ENCODE measurements at places on chromosomes 2 and 18.

DNA sequence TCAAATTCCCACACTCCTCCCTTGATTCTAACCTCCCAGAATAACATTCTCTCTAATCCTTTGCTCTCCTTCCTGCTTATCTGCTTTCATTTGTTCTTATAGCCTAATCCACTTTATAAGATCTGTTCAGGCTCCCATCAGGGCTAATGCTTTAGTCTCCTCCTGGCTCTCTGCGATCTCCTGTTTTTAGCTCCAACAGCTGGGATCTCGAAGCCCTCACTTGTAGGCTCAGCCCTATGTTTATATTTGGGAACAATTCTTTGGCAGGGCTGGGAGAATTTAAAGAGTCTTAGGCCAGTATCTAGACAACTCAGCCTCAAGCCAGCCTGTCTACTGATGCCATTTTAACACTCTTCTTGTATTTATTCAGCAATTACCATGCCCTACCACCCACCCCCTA is 27.2 kb upstream of the RAPH1 start:
- DNase-seq: no peak
- H3K36me3 ChIP-seq: no peaks in the 10 kb centered on the region
- H3K27ac ChIP-seq: no peak overlapping the region
- H3K4me1 ChIP-seq: no peaks in the 10 kb centered on the region

- H3K4me3 ChIP-seq: no peak overlapping the region
- H3K36me3 ChIP-seq: no peaks in the 10 kb centered on the region
- H3K27me3 ChIP-seq: no peaks in the 10 kb centered on the region
- DNase-seq: no peak
- no peaks in the 10 kb centered on the region for H3K4me1 ChIP-seq
Observed at GRCh38 chr2:165401285-165401852, 68.1 kb upstream of the CSRNP3 start.

GRCh38 chr2:198763793-198764192 is 693.9 kb downstream of the SATB2 start:
- no peaks in the 10 kb centered on the region for H3K27me3 ChIP-seq
- H3K4me1 ChIP-seq: no peaks in the 10 kb centered on the region

GRCh38 chr2:171939058-171939742 is 16.9 kb downstream of the HAT1 start:
- H3K36me3 ChIP-seq: peaks cover 6% of the 10 kb centered on the region
- no peak overlapping the region for H3K4me3 ChIP-seq
- H3K27me3 ChIP-seq: no peaks in the 10 kb centered on the region
- no peak overlapping the region for H3K27ac ChIP-seq
- DNase-seq: no peak
- H3K4me1 ChIP-seq: no peaks in the 10 kb centered on the region

DNA sequence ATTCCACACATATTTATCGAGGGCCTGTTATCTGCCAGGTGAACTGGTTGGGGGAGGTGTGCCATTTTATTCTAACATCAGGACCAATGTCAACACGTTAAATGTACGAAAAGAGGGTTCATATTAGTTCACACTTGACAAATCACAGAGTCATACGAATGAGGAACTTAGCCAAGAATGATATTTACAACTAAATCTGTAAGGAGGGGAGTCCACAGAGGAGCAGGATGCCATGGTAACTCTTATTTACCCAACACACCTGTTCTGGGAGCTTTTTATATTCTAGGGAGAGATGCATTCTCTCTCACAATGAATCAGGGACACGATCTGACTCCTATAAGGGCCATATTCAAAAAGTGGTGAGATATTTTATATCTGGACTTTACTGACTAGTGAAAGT is 144.1 kb downstream of the CDC42EP3 start:
- no peak overlapping the region for H3K27ac ChIP-seq
- H3K36me3 ChIP-seq: no peaks in the 10 kb centered on the region
- no peak overlapping the region for H3K4me3 ChIP-seq
- H3K4me1 ChIP-seq: no peaks in the 10 kb centered on the region
- H3K27me3 ChIP-seq: no peaks in the 10 kb centered on the region
- DNase-seq: no peak
